ENCODE measurements at places on chromosomes 2 and 18.

GRCh38 chr2:239882331-239882732, 142.8 kb downstream of the NDUFA10 start:
- DNase-seq: peak; percentile 10

DNA sequence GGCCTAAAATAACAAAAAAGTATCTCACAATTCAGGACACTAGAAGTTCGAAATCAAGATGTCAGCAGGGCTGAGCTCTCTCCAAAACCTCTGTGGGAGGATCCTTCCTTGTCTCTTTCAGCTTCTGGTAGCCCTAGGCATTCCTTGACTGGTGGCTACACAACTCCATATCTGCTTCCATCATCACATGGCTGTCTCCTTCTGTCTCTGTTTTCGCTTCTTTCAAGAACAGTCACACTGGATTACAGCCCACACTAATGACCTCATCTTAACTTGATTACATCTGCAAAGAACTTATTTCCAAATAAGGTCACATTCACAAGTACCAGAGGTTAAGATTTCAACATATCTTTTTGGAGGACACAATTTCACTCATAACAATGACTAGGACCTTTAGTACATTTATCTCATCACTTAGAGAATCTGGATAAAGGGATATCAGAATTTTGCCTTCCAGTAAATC, 275.2 kb downstream of the IRS1 start:
- no peak for DNase-seq

GRCh38 chr18:23523429-23524212, 20.3 kb downstream of the RMC1 start:
- DNase-seq: no peak

DNA sequence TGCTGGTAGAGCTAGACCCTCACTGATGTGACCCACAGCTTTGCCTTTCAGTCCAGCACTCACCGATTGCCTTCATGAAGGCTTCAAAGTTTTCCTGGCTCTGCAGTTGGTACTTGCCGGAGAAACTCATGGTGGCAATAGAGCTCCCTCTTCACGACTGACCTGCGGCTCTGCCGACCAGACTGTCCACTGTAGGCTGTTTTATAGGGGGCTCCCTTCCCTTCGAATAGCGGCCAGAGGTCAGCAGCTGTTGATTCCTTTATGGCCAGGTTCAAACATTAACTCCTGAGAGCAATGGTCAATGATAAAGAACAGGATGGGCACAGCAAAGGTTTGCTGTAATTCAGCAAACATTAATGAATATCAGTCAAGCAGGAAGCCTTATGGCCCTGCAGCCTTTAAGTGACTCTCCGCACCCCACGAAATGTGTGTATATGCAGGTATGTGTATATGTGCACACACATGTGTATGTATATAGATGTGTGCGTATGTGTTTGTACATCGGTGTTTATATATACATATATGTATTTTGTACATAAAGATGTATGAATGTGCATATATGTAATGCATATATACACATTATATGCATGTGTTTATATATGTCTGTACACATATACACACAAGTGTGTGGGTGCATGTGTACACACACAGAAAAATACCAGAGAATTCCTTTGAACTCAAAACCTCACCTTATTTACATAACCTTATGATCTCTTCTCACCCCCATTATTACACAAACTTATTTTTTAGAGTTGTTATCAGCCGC, at the start of gene FABP1:
FABP1 (minus strand) TSS at position 175 of the 766 bp plus-strand sequence; CDS start at position 130, 45 bp downstream.
- DNase-seq: no peak

GRCh38 chr2:13515254-13515653, 798.5 kb downstream of the TRIB2 start:
- DNase-seq: no peak

DNA sequence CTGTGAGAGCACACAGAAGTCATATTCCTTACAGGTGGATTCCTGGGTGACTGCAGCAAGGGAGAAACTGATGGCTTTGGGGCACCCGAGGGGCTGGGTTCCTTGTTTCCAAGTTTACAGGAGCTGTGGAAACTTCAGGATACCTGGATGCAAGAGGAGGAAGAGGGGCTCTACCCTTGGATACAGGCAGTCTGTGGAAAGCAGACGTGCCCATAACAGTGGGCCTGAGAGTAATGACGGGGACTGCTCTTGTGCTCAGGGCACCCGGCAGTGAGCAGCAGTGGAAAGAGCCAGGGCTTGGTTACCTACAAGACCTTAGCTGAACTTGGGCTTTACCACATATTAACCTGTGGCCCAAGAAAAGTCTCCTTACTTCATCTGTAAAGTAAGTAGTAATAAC, 102.2 kb upstream of the TGFA start:
- no peak for DNase-seq

DNA sequence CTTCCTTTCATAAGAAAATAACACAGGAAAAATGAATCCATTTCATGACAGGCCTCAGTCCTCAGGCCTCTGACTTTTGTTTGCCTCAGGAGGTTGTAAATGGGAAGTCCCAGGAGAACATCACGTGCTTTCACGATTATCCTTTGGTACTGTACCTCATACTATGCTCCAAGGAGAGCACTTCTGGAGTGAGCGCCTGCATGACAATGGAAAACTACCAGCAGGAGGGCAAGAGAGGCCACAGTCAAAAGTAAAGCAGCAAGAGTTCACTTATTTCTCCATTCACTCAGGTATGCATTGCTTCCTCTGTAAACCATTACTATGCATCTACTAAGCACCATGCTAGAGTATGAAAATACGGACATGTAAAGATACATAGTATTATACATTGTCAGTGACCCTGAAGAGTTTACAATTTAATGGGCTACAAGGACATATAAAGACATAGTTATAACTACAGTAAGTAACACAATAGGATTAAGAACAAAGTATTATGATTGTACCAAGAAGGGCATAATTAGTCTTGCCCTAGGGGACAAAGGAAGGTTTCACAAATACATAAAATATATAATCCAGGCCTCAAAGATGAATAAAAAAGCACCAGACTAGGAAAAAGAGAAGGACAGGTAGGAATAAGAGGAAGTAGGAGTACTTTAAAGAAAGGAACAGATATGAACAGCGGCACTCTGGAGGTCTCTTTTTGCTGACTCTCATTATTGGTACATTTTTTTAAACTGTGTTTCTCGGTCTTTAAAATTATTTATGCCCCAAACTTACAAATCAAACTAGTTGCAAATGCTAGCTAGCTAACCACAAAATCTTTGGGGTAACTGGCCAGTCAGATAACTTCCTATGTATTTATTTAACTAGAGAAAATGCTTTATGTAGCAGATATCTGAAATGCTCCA, 806.7 kb downstream of the NRXN1 start:
- no peak for DNase-seq

DNA sequence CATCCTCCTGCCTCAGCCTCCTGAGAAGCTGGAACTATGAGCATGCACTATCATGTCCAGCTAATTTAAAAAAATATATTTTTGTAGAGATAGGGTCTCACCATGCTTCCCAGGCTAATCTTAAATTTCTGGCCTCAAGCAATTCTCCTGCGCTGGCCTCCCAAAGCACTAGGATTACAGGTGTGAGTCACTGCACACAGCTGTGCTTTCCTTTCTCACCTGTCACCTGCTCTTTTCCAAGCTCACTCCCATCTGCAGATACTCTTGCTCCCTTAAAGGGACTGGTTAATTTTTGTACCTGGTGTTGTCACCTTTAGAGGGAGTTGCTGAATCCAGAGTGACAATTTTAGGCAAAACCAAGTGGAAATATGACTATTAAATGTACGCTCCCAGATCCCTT, 178.2 kb downstream of the LOXHD1 start:
- no peak for DNase-seq

GRCh38 chr18:74819433-74820059, 221.9 kb downstream of the ZNF407 start:
- no peak for DNase-seq

DNA sequence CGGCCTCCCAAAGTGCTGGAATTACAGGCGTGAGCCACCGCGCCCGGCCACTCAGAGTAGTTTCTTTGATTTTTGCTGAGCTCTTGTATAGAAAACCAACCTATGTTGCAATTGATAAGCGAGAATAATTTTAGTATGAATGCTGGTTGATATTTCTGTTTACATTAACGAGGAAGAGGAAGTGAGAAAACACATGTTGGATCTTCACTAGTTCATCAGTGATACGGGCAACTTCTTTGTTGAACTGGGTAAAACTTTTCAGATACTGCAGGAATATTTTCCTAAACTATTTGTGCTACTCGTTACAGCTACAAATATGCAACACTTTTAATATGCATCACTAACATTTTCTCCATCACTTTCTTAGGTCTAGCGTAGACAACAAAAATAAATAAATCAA, 67.9 kb upstream of the SLC25A52 start:
- DNase-seq: no peak

DNA sequence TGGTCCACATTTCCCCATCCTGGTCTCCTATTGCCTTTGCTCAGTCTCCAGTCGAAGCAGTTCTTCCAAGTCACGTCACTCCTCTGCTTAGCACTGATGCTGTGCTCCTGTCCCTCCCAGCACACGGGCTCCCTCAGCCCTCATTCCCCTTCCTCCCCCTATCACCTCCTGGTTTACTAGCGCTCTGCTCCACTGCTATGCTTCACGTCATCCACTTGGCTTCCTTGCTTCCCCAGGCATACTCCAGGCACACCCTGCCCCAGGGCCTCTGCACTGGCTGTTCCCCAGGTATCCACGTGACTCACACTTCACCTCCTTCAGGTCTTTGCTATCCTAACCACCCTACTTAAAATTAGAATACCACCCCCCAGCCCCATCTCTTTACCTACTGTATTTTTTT, 269.3 kb downstream of the GLI2 start:
- no peak for DNase-seq

DNA sequence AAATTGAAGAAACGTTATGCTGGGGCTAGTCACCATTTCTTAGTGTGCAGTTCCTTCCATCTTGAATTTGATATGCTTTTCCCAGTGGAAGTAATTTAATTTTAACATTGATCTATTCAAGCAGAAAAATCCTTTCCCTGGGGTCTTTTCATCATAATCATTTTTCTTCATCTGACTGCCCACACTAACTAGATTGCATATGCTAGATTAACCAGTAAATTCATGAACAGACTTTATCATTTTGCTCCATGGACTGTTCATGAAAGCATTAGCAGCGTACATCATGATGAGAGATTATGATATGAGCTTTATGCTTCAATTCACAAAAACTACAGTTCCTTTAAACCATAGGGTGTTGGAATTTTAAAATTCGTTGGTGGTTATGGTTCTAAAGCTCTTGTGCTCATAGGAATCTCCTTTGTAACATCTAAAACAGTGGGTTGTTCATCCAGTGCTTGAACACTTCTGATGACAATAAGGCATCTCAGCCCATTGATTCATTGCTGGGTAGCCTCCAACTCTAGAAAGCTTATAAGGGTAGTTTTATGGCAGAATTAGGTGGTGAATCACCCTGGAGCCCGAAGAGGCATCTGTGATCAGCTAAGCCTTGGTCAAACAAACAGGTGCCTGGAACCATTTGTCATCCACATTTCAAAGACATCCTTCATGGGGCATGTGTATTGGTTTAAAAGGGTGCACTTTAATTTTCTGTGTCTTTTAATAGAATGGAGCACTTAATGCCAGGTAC, 77.2 kb upstream of the NDUFV2 start:
- DNase-seq: no peak

GRCh38 chr2:196987298-196987648, 60.8 kb upstream of the PGAP1 start:
- DNase-seq: no peak

GRCh38 chr2:23354554-23354953, 30.4 kb upstream of the KLHL29 start:
- DNase-seq: no peak

GRCh38 chr2:205545971-205546816, 136.1 kb upstream of the NRP2 start:
- DNase-seq: no peak

DNA sequence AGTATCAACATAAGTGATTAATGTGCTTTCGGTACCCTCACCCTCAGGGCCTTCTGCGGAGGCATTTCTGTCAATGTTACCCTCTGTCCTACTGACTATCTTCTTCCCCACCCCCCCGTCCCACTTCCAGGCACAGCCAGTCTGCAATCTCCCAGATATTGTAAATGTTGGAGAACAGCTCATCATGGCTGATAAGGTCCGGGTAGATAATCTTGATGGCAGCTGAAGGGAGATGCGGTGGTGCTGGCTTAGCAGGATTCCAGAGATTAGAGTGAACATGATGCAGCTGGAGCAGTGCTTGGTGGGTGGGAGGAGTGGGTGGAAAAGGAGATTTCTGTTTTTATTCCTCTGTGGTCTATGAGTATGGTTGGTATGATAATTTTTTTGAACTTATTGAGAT, 15.5 kb downstream of the GTF2A1L start:
- DNase-seq: no peak

DNA sequence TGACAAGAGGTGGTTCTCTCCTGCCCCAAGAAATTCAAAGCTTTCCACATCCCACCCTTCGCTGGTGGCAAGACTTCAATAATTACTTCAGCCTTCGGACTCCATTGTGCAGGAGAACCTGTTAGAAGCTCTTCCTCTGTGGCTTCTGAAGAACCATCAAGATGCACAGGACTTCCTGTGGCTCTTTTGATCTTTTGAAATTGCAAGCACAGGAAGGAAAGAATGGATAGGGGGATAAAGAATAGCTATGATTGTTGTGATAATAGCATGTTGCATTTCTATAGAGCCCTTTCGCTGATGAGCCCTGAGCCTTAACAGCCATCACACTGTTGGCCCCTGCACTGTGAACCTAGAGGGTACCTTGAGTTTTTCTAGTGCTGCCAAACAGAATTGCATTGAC, 7.4 kb downstream of the EPAS1 start:
- DNase-seq: no peak

- DNase-seq: no peak
Observed at GRCh38 chr18:61388010-61388409, 54.8 kb downstream of the CDH20 start.

DNA sequence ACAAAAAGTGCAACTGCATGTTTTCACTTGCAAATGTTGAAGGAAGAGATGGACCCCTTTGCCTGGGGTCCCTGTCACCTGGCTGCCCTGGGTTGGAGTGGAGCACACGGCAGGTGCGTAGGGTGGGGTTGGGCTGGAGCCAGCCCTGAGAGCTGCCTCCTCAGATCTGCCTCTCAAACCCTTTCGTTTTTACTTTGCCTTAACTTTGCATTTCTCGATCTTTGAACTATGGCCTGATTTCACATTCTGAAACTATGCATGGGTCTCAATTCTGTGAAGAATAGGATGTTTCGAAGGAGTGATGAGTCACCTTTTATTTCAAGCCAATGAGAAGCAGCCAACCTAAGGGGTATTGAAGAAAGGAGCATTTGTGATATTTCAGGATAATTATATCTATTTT, 132.8 kb downstream of the ACOXL start:
- no peak for DNase-seq

Data from NCI-H1694 treated with DMSO at 0.1 percent for 48 hours (cell line).